Stimulated activated naive B cell treated with anti-CD40 and anti-IgM and Interleukin-4, amounts not matched to agents 10 μg/mL and 1 μg/mL and 100 μg/mL, for 72 hours (primary cell): ENCODE measurements at places on chromosomes 6 and 20.

GRCh38 chr20:37379967-37380828 is 34.3 kb downstream of the SRC start:
- DNase-seq, result no peak

GRCh38 chr20:64148581-64148980 is 15.7 kb upstream of the MYT1 start:
- DNase-seq, result no peak

GRCh38 chr6:127290391-127291265 is 24.0 kb downstream of the RNF146 start:
- no peak for DNase-seq

DNA sequence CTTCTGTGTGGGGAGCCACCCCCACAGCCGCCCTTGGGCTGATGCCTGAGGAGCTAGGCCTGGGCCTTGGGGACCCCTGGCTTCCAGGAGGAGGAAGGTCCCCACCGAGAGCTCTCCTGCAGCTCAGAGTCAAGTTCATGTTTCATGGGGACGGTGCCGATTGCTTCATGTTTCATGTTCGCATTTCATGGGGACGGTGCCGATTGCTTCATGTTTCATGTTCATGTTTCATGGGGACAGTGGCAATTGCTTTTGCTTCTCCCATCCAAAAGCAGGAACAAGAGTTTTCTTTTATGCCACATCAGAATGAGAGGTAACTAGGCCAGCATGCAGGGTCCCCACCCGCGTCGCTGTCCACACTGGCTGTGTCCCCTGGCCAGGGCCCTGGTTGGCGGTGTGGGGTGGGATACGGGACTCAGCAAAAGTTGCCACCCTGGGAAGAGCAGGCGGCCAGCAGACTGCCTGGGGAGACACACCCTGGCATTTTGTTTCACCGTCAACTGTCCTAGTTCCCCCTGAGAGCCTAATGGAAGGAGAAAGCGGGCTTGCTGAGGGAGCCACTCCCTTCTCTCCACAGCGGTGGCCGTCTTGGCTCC is 46.0 kb downstream of the DACT2 start:
- DNase-seq, result no peak

DNA sequence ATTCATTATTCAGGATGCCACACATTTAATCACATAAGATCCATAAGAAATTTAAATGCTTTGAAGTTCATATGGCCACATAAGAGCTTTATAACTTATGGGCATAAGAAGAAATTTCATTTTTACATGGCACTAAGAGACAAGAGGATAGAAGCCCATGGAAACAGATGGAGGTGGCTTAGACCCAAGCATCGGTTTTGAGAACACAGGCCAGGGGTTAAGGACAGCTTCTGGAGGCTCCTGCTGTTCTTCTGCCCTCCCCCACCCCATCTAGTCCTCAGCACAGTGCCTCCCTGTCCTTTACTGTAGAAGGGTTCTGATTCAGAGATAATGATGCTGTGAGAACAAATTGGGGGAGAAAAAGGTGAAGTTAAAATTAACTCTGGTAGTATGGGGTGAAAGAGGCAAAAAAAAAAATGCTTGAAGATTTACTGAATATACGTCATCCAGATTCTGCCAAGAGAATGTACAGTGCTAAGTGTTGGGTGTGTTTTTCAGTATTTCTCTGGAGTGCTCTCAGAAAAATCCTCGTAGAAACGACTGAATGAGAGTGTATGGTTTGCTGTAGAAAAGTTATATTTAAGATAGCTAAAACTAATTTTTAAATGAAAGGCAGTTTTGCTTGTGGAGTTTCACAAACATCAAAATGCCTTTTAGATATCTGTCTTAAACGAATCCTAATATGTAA is 539.7 kb downstream of the QKI start:
- DNase-seq, result no peak

DNA sequence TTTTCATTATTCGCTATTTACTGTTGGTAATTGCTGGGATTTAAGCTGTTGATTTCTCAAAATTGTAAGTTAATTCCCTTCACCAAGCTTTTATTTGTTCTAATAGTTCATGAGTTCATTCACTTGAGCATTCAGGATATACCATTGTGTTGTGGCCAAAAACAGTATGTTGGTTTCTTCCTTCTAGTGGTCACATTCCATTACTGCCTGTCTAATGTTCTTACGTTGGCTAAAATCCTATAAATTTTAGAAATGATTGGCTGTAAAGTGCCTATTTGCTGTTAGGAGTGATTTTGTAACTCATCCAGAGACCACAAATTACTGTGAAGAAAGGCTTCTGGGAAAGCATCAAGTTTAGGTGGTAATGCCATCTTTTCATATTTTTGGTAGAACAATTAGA is 76.3 kb downstream of the FARS2 start:
- no peak for DNase-seq

DNA sequence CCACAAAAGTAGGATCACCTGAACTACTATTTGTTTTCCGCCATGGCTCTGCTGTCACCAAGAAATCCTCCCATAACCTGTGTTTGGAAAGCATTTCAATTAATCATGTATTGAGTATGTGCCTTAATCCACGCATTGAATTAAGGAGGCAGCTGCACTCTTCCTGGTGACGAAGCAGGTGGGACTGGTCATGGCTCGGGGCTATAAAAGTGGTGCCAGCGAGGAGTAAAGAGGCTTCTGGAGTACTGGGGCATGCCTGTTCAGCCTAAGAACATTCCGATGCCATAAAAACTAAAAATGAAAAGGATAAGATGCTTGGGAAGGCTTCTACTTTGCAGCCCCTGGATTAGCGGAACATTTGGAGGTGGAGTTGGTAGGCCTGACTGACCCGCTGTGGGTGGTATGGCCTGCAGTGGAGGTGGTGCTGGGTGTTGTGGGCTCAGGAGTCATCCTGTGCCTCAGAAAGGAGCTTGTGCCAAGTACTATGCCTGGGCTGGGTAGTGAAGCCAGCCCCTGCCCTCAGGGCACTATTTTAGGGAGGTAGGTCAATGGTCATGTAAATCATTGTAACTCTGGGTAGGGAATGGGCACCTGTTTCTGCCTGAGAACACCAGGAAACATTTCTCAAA is 110.5 kb downstream of the B3GAT2 start:
- no peak for DNase-seq

DNA sequence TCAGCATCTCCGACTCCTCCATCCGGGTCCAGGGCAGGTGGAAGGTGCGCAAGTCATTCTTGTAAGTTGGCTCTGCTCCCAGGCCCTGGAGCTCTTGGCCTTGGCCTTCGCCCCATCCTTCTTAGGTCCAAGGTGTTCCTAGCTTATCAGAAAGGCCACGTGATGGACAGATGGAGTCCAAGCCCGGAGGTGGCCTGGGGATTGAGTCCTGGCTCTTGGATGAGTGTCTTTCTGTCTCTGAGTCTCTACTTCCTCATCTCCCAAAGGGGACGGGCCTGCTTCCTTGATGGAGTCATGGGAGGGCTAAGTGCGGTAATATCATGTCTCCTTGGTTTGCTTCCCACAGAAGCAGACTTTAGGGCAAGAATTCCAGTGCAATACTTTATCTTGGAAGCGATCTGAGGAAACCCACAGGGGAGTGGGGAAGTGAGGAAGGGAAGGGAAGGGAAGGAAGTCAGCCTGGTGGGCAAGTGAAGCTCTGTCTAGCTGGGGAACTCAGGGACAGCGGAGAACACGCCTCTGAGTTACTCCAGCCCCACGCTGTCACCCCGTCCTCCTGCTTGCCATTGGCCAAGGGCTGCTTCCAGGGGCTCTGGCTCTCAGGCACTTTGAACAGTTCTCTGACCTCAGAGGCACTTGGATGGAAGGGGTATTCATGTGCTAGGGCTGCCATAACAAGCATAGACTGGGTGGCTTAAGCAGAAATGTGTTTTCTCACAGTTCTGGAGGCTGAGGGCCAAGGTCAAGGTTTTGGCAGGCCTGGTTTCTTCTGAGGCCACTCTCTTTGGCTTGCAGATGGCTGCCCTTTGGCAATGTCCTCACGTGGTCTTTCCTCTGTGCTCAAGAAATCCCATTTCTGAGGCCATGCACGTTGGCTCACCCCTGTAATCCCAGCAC is 4.8 kb downstream of the LBP start:
- DNase-seq, result no peak

- no peak for DNase-seq
Measured at GRCh38 chr20:63176034-63176426, 39.9 kb downstream of the YTHDF1 start.

DNA sequence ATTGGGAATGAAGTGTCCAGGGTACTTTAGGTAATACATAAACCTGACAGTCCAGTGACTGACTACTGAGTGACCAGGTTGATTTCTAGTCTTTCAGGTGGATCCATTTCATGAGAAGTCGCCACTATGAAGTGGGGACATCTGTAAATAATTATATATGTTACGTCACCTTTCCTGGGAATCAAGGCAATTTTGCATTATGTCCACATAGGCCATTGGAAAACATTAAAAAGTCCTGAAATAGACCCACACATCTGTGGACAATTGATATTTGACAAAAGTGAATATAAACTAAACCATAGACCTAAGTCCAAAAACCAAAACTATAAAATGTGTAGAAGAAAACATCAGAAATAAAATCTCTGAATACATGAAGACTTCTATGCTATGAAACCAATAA is 231.5 kb downstream of the C6orf118 start:
- no peak for DNase-seq

GRCh38 chr20:17108896-17109295 is 117.9 kb upstream of the PCSK2 start:
- DNase-seq, result no peak

- DNase-seq, result no peak
Measured at GRCh38 chr6:159062564-159062945, 17.8 kb upstream of the TAGAP start.
